Neural crest cell (in vitro differentiated cells): ENCODE measurements at places on chromosomes 5 and 9.

GRCh38 chr9:99746406-99746805 is 75.3 kb upstream of the NR4A3 start:
- no peak for DNase-seq

DNA sequence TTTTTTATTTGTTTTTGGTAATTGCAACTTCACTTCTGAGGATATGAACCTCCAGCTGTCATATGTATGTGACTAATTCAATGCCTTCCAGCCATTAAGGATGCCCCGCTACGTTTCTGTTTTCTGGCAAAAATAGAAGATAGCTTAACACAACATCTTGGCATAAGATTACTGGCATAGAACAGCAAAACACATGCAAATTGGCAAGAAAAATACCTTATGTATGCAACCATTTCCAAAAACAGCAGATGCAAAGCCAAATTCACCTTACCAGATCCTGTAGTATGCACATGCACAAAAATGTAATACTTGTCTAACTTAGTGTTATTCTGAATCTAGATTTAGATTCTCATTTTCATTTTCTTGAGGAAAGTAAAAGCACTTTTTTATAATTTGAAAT is 461.1 kb upstream of the CYLC2 start:
- no peak for DNase-seq

GRCh38 chr5:134649163-134649835 is 714 bp downstream of the SEC24A start:
- DNase-seq, result no peak

DNA sequence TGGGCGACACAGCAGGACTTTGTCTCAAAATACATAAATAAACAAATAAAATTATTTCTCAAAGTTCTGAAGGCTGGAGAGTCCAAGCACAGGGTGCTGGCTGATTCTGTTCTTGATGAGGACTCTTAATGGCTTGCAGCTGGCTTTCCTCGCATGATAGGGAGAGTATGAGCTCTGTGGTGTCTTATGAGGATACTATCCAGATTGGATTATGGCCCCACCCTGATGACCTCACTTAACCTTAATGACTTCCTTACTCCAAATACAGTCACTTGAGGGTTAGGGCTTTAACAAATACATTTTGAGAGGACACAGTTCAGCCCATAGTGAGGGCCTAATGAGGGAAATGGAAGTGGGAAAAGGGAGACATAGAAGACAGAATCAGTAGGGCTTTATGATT is 87.7 kb downstream of the FOCAD start:
- no peak for DNase-seq

DNA sequence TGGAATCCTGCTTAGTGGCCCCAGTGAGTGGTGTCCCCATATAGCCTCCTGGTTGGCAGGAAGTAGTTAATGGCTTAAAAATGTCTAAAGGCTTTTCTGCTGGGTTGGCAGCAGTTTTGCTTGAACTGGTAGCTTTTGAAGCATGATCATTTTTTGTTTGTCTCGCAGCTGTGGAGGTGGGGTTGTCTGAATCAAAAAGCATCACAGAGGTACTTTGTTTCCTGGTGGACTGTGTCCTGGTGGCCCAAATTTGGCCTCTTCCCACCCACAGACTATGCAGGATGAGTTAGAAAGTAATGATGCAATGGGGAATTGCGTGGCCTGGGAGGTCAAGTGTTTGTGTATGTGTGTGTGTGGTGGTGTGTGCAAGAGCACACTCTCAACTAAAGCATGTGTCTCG is 322.7 kb downstream of the ARHGEF28 start:
- DNase-seq, result no peak

- no peak for DNase-seq
Measured at GRCh38 chr9:99023831-99024230, 80.1 kb downstream of the COL15A1 start.

DNA sequence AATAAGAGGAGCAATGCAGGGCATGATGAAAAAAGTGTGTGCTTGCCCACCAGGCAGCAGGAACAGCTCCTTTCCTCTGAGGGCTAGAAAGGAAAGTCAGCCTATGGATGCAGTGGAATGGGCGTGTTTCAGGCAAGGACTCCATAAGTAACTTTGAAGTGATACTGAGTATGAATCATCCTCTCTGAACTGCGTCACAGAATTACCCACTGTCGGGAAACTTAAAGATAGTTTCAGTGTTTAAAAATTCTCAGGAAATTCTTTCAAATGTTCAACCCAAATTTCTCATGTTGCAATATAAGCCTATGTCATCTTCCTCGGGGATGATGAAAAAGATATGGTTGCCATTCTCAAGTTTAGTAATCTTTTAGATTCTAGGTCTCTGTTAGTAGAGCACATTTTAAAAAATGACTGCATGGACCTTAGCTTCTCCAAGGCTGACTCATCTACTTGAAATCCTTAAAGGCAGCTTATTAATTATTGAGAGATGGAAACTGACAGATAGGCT is 27.7 kb downstream of the PTCD2 start:
- no peak for DNase-seq

GRCh38 chr5:134964359-134965270 is 3.1 kb upstream of the CATSPER3 start:
- no peak for DNase-seq

- no peak for DNase-seq
Measured at GRCh38 chr5:137567226-137567625, 68.1 kb upstream of the SPOCK1 start.

- no peak for DNase-seq
Measured at GRCh38 chr5:52334367-52334766, 453.3 kb upstream of the ITGA1 start.

GRCh38 chr5:589173-589572 is 23.0 kb upstream of the CEP72 start:
- no peak for DNase-seq

GRCh38 chr9:112866662-112867274 is 23.9 kb downstream of the SLC46A2 start:
- no peak for DNase-seq

GRCh38 chr5:173919443-173919842 is 31.3 kb downstream of the CPEB4 start:
- DNase-seq, result no peak

GRCh38 chr5:89064736-89065135 is 181.8 kb upstream of the MEF2C start:
- no peak for DNase-seq

DNA sequence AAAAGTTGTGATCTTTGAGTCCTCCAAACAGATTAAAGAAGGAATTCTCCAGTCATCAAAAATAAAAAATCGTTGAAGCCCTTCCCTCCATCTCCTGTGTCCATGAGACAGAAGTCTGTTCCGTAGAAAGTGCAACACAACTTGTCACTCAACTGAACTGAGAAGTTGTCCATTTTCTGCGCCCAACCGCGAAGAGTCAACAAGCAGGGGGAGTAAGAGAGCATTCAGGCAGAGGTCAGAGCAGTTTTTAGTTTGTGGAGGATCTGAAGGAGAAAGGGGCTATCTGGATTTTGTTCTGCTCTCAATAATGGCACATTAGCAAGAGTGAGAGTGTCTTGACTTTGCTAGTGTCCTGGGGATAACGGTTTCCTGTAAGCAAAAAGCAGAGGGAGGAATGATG is 303.9 kb downstream of the ICE1 start:
- no peak for DNase-seq

DNA sequence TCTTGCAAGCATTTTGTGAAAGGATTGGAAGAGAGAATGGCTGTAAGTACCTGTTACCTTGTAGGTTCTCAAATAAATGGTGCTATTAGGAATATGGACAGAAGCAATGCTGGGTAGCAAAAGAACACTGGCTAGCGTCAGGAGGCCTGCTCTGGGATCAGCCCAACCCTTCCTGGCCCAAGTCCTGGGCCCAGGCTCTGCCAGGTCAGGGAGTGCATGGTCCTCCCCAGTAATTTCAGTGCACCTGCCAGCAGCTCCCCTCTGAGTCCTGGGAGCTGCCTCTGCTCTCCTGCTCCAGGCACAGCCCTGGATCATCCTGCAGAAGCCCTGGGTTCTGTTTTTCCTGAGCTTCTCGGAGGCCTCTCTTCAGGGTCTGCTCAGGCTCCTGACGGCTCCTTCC is 89.5 kb upstream of the ARAP3 start:
- no peak for DNase-seq
